Type B pancreatic cell (in vitro differentiated cells): ENCODE measurements at places on chromosomes 5 and 9.

DNA sequence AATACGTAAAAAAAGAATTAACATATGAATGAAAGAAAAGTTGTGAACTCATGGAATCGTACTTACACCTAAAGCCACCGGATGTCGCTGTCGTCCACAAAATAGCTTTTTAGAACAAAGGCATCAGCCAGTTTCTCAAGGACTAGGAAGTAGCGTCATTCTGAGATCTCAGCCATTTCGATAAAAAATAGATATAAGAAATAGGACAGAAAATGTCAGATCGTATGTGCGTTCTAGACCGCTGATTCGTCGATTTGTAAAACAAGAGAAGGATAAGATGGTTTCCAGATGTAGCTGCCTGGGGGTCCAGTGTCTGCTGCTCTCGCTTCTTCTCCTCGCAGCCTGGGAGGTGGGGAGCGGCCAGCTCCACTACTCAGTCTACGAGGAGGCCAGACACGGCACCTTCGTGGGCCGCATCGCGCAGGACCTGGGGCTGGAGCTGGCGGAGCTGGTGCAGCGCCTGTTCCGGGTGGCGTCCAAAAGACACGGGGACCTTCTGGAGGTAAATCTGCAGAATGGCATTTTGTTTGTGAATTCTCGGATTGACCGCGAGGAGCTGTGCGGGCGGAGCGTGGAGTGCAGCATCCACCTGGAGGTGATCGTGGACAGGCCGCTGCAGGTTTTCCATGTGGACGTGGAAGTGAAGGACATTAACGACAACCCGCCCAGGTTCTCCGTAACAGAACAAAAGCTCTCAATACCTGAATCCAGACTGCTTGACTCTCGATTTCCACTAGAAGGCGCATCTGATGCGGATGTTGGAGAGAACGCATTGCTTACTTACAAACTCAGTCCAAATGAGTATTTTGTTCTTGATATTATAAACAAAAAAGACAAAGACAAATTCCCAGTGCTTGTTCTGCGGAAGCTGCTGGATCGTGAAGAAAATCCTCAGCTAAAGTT is at the start of gene PCDHA10:
PCDHA10 (plus strand) TSS at position 126 of the 903 bp plus-strand sequence; CDS start at position 278, 152 bp downstream.
- DNase-seq, result no peak

GRCh38 chr5:28648108-28648507 is 1609.7 kb upstream of the CDH9 start:
- DNase-seq, result no peak

DNA sequence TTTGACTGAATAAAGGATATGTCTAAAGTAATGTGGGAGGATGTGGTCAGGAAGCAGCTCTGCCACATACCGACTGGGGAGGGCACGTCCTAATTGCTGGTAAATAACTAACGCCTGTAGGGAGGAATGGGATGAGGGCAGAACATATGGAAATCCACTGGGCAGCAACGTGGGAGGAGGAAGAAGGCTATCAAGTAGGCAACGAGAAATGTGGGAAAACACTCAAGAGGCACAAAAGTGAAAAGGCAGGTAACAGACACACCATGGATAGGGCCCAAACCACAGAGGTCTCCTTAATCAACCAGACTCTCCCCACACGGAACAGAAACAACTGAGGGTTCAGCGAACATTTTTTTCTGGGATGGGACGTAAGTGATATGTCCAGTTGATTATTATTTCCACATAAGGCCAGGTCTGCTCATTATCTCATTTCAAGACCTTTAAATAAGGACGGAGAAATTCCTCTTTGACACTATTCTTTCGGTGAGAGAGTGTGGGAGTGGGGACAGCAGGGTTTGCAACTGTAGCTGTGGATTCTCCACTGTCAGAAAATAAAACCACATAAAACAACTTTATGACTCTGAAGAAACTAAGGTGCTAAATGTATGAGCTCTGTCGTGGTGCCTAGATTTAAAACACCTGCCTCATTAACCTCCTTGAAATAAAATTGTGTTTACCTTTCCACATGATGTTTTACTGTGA is 17.0 kb downstream of the IARS1 start:
- DNase-seq, result no peak

- DNase-seq, result no peak
Observed at GRCh38 chr5:143229896-143230675, 173.4 kb downstream of the NR3C1 start.

DNA sequence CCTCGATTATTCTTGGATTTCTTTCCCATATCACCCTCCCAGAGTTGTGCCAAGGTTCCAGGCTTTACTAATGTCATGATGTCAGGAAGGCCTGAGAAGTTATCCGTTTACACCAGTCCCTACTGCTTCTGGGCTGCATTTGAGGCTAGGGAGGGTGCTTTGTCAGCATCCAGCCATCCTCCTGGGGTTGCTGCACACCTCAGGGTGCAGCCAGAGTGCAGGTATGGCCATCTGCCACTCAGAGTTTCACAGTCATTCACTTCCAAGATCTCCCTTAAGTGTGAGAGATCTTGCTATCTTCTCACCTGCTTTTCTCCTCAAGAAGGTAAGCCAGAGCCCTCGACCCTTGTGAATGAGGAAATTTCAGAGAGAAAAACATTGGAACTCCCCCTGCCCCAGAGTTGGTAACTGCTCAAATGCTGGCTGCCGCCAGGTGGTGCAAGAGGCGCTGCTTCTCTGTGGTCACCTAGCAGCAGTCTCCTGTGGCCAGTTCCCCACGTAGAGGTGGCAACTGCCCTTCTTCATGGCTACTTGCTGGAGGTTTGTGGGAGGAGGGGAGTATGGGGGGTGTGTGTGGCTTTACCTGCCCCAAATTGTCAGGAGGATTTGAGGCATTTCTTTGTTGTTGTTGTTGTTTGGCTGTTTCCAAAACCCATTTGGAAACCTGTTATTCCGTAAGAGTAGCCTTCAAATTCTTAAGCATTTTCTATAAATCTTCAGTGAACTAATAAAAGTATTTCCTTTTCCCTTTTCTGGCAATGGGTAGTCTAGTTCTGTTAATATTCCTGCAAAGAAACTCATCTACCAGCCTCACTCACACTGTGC is 259.6 kb upstream of the DMRT1 start:
- no peak for DNase-seq
